G401 (cell line): ENCODE measurements at places on chromosomes 16 and 17.

DNA sequence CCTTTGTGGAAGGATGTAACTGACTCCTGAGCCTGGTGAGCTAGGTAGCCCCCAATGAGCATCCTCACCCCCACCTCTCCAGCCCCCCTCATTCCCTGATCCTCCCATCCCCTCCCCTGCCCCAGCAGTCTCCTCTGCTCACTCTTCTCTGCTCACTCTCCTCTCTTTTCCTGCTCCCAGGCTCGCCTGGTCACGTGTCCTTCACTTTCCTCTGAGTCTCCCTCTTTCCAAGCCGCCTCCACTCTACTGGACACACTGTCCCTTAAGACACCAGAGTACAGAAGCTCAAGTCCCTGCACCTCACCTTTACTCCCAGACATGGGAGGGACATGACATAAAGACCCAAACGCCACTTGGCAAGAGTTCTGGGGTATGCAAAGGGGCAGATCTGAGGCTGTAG lies 76.3 kb upstream of the RBL2 start:
- DNase-seq: no peak

DNA sequence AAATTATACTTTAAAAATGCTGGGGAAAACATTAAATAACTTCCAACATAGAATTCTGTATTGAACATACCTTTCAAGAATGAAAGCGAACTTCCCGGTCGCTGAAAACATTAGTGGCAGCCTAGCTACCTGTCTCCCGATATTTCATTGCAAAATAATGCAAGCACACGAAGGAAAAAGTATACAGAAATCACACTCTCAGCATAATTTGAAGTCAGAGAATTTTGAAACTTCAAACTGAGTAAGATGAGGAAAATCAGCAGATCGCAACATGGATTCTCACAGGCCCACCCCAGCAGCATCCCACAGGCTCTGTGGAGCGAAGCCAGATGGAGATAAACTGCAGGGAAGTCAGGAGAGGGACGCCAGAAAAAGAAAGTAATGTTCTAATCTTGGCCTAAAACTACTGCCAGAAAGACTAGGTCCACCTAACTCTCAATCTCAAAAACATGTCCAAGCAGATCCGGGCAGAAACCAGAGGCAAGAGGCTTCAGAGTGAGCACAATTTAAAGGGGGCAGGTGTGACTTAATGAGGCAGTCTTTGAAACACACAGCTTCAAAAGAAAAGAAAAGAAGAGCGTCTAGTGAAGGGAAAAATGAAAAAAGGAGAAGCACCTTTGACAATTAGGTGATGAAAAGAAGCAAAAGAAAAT lies 4.8 kb upstream of the GOSR1 start:
- no peak for DNase-seq

DNA sequence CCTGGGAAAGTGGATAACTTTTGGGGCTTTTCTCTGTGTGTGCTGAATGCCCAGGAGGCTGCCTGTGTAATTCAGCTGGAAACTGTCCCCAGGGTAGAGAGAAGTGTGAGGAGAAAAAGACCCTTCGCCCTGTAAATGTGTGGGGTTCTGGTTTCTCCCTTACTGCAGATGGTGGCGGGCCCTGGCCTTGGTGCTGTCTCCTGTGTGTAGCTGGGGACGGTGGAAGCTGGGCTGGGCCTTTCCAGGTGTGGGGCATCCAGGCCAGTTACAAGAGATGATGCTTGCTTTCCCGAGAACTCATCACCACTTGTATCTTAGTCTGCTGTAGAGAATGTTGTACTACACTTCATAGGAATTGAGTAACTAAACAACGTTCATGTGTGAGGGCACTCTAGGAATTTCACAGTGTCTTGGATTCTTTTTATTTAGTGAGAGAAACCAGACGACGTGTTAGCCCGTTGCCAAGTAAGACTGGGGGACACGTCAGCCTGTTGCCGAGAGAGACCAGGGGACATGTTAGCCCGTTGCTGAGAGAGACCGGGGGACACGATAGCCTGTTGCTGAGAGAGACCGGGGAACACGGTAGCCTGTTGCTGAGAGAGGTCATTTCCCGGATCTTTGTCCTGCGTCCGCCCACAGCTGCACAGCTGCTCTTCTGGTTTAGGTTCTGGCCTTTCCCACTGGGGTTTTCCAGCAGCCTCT lies 43.1 kb downstream of the TBCD start:
- DNase-seq: no peak

- no peak for DNase-seq
Measured at GRCh38 chr17:7503521-7503920, 19.4 kb downstream of the POLR2A start.

DNA sequence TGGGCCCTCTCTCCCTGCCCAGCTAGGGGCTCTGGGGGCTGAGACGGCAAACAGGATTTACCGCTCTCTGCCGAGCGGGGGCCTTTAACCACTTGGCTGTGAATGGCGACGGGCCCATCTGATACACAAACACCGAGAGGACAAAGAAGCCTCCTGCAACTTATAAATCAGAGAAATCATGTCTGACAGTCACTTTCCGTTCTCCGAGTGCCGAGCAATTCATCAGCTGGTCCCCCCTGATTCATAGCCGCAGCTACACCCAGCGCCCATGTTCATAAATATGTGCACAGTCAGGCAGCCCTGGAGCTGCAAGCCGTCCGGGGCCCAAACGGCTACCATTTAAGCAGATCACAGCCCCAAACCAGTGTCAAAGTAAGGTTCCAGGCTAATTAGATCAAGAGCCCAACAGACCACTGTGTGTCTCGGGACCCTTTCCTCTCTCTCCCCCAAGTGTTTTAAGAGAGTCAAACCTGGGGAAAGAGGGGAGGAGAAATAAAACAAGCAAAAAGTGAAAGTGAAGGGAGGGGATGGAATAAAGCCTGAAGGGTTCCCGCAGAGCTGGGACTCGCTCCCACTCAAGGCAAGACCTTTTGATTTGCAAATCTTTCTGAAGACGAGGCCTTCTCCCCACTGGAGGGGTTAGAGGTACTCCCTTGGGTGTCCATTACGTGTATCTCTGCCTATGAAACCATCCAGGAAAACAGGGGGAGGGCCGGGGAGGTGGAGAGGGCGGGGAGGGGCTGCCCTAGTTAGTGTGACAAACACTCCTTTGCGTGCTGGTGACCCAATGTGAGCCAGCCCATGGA lies 154.7 kb downstream of the C16orf78 start:
- DNase-seq: no peak

GRCh38 chr16:62969711-62970318 lies 933.6 kb upstream of the CDH8 start:
- DNase-seq: no peak

DNA sequence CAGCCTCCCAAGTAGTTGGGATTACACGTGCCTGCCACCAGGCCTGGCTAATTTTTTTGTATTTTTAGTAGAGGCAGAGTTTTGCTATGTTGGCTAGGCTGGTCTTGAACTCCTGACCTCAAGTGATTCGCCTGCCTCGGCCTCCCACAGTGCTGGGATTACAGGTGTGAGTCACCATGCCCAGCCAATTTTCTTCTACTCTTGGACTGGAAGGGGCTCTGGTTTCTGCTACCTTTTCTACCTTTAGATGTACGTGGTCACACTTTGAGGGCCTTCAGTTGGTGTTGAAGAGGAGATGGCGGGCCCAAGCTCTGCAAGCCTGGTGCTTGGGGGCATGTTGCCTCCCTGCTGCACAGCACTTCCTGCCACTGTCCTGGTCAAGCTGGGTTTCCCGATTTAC lies 173.6 kb downstream of the PRKCA start:
- no peak for DNase-seq

DNA sequence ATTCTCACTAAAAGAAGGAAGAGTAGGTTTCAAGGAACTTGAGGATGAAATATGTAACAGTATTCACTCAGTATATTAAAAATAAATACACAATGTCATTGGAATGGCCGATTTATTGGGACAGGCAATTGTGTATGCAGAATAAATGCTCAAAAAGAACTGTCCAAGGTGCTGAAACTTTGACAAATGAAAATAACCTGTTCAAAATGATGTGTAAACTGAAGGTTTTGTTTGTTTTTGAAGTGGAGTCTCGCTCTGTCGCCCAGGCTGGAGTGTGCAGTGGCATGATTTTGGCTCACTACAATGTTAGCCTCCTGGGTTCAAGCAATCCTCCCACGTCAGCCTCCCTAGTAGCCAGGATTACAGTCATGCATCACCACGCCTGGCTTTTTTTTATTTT lies 318.7 kb upstream of the RBFOX1 start:
- DNase-seq: no peak

DNA sequence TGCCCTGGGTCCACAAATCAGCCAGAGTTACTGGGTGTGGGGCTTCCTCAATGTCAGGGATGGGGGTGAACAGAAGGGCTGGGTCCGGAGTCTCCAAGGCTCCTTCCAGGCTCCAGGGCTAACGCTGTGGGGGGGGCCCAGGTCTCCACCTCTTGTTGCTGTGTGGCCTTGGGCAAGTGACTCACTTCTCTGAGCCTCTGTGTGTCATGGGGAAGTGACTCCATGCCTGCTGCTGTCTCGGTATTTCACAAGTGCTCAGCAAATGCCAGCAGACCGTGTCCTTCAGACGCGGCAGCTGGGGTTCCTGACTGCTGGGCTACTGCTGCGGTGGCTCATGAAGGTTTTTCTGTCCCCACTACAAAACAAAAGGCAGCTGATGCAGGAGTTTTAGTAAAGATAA lies 26.6 kb downstream of the JPH3 start:
- DNase-seq: no peak

GRCh38 chr17:63358111-63358839 lies 87.8 kb downstream of the CYB561 start:
- no peak for DNase-seq

DNA sequence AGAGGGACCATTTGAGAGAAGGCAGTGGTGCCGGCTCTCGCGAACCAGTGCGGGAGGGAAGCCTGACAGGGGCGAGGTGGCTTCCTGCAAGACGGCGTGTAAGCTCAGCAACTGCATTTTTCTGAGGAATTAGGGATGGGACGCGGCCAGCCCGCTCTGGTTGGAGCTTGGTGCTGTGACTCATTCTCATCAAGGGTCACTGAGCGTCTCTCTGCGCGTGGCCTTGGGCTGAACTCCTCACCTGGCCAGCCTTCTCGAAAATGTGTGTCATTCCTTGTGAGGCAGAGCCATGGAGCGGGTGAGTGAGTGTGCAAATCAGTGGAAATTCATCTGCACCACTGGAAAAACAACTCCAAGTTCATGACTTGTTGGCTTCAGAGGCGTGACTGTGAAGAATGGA lies 52.8 kb downstream of the NTN1 start:
- DNase-seq: no peak

- no peak for DNase-seq
Measured at GRCh38 chr17:56807723-56808122, 26.0 kb downstream of the C17orf67 start.
